ENCODE measurements at places on chromosomes 5 and 9.

- no peak for DNase-seq
These were observed 18.8 kb downstream of the BICD2 start for GRCh38 chr9:92745881-92746280.

- no peak for DNase-seq
These were observed 1058.0 kb downstream of the MAT2B start for GRCh38 chr5:164563370-164563769.

DNA sequence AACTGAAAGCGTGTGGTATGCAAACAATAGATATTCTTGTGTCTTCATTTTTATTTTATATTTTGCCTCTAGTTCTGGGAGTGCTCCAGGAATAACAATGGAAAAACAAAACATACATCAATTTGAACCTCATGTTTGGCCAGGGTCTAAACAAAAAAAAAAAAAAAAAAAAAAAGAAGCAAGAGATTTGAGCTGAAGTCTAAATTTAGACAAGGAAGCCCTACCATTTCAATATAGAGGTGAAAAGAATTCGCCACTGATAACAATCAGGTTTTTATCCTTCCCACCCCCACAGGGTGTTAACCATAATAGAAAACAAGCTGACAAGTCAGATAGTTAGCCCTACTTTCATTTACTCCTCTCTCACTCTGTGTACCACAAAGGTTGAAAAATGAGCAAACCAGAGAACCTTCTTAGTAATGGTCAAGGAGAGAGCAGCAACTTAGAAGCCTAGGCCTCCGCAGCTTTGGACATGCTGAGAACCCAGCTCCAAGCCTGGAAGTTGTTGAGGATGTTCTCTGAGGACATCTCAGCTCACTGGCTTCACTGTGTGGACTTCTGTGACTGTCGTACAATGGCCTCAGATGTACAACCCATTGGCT, 118.2 kb upstream of the HMHB1 start:
- DNase-seq: no peak

GRCh38 chr9:15116130-15116580, 190.9 kb downstream of the TTC39B start:
- no peak for DNase-seq

DNA sequence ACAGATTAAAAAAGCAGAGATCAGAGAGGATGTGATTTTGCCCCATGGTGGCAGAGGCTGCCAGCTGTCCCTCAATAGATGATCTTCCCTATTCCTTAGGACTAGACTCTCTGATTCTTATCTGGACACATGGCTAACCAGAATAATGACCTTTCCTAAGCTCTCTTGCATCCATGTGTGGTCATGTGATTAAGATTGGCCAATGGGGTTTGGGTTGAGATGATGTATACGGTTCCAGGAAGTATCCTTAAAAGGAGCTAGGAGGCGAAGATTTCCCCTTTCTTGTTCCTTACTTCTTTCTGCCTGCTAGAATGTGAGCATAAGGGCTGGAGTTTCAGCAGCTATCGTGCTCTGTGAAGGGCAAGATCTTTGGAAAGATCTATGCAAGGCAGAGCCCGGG, 39.8 kb downstream of the FOXI1 start:
- DNase-seq: no peak

DNA sequence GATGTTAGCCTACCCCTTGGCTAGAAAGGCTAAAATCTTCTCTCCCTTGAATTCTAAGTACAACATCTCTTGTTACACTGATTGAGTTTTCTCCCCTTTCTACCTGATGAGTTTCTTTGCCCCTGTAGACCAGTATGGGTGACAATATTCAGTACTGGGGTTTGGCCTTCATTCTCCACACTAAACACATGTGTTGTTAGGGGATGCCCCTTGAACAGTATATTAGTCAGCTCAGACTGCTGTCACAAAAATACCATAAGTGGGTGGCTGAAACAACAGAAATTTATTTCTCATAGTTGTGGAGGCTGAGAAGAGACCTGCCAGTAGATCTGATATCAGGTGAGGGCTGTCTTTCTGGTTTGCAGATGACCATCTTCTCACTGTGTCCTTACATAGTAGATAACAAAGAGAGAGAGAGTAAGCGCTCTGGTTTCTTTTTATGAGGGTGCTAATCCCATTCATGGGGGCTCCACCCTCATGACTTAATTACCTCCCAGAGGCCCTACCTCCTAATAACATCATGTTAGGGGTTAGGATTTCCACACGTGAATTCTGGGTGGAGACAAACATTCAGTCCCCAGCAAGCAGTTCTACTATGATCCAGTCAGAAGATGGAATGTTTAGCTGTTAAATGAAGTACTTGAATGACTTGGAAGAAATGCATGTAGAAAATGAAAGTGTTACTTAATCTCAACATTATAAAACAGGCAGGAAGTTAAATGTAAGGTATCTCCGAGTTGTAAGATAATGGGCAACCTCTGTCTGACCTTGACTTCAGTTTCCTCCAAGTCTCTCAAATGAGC, 17.5 kb downstream of the VLDLR start:
- DNase-seq: no peak

- no peak for DNase-seq
These were observed 51.1 kb upstream of the SNX2 start for GRCh38 chr5:122723606-122724352.

DNA sequence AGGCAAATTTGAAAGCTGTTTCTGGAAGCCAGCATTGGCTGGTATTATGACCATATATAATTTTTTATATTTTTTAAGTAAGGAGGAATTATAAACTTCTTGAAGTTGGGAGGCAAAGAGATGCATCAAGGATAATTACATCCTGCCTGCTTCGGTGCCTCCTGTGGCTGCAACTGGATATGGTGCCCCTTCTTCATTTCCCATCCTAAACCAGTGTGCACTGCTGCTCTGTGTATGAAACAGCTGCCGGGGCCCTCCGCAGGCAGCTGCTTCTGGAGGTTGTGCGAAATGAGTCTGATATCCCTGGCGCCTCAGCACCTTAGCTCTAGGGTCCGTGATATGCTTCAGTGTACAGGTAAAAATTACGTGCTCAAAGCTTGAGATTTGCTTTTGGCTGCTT, 304.2 kb downstream of the ENC1 start:
- DNase-seq: no peak

DNA sequence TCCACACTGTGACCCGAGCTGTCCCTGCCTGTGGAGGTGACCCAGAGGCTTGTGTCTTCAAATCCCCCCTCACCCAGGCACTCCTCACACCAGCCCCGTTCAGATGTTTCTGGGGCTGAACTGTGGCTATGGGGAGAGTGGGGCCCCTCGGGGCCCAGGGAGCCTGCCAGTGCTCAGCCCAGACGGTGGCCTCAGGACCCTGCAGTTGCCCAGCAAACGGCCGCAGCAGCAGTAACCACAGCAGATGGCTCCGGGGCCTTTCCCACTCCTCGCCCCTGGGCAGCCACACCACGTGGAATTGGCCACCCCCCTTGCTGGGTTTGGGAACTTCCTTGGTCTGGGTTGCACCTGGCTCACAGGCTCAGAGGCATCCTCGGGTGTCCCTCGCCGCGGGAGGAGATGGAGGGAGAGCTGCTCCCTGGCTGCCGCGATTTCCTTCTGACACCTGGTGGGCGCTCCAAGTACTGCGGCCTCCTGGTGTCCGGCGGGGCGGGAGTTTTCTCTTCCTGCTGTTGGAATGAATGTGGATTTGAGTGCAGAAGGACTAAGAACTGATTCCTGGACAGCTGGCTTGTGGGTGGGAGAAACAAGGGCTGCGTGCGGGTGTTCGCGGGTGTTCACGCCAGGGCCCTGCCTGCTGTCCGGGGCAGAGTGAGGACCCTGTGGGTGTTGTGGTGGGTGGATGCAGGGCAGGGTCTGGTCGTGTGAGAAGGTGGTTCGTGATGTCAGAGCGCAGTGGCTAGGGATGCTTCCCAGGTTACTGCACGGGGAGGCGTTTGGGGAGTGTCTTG, 97.5 kb downstream of the COL5A1 start:
- peak; percentile 19 for DNase-seq

GRCh38 chr9:70589571-70590314, 175.3 kb upstream of the KLF9 start:
- no peak for DNase-seq

DNA sequence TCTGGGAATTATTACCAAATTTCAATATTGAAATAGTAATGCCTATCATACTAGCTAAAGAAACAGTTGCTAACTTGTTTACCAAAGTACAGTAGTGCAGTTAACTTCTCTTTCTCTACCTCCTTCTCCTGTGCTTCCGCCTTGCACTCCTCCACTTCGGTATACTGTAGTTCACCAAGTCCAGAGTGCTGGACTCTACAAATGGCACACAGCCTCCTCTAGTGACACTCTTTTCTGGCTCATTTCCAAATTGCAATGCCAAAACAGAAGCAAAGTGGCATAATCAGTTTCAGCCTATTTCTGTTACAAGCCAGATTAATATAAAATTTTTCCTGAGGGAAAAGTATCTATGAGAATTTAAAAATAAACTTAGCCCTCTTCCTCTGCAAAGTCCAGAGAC, 86.0 kb upstream of the RASGRF2 start:
- DNase-seq: no peak

- DNase-seq: no peak
These were observed 15.0 kb downstream of the CYFIP2 start for GRCh38 chr5:157280927-157281326.

GRCh38 chr5:124162767-124163532, 583.5 kb downstream of the ZNF608 start:
- no peak for DNase-seq

GRCh38 chr9:131432597-131433301, 38.9 kb downstream of the PRRC2B start:
- no peak for DNase-seq

DNA sequence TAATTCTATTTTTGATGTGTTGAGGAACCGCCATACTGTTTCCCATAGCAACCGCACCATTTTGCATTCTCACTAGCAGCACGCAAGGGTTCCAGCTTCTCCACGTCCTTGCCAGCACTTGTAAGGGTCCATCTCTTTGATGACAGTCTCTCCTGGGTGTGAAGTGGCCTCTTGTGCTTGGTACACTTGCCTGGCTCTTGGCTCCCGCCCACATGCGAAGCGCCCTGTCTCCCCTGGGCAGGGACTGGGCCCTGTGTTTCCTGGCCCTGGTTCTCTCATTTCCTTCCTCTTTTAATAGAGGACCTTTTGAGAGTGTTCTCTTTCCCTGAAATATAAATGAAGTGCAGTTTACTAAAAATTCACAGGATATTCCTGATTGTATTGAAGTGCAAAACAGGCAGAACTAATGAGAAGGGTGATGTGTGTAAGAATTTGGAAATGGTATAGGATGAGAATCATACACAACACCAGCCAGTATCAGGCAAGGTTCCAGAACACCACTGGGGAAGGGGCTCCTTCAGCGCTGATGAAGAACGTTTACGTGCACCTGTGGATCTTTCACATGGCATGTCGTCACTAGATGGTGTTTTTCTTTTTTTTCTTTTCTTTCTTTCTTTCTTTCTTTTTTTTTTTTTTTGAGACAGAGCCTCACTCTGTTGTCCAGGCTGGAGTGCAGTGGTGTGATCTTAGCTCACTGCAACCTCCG, 73.0 kb downstream of the EHMT1 start:
- no peak for DNase-seq

- no peak for DNase-seq
These were observed 60.1 kb downstream of the PDE4D start for GRCh38 chr5:59833448-59833847.

- no peak for DNase-seq
These were observed 688.8 kb downstream of the SEMA5A start for GRCh38 chr5:8857051-8857450.

DNA sequence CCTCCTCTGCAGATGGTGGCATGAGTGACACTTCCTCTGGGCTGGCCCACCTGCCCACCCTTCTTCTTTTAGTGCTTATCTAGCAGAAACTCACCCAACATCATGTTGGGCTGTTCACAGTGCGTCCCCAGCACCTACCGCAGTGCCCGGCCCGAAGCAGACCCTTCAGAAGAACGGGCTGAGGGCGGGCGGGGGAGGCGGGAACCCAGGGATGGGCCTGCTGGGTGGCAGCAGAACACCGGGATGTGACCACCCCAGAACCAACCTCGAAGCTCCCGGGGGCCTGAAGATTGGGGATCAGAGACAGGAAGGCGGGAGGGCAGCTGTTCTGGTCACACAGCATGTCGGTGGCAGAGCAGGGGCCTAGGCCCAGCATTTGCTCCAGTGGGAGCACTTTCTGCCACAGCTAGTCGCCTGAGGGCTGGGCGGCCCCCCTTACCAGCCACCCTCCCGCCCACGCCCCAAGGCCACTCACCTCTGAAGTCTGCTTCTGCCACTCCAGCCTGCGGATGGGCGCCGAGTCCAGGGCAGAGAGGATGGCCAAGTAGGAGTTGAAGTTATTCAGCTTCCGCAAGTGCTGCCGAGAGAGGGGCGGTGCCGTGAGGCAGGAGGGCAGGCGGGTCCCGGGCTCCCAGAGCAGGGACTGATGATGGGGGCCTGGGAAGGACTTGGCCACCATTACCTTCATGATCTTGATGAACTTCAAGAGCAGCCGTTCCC, 38.7 kb downstream of the PRRT1B start:
- DNase-seq: no peak

DNA sequence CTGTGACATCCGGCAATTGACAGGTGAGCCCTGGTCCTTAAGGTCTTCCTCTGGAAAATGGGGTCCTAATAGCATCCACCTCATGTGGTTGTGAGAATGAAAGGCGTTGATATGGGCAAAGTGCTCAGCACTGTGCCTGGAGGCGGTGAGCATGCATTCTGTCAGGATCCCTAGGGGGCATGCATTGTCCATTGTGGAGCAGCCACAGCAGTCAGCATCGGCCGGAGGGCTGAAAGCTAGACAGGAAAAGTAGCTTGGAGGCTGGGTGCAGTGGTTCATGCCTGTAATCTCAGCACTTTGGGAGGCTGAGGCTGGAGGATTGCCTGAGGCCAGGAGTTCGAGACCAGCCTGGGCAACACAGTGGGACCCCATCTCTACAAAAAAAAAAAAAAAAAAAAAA, 122.2 kb downstream of the LHX2 start:
- DNase-seq: no peak

- no peak for DNase-seq
These were observed 3.5 kb downstream of the DMXL1 start for GRCh38 chr5:119074419-119074818.

GRCh38 chr9:129390541-129390940, 212.5 kb upstream of the IER5L start:
- DNase-seq: no peak

- no peak for DNase-seq
These were observed 6.3 kb upstream of the CAMK2A start for GRCh38 chr5:150295741-150296486.

DNA sequence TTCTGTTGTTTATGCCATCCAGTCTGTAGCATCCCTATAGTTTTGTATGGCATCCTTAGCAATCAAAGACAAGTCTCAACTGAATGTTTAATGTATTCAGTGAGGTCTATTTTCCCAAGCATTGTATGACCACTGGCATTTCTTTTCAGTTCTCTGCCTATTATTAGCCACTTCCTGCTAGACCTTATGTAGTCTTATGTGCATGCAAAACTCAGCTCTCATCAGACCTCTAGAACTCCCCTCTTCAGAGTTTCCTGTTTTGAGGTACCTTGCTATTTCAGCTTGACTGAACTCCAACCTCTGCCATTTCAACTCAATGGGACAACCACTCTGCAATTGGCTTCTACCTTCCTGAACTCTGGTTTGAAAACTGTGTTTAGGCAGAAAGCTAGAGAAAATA, 113.2 kb downstream of the SLC25A46 start:
- DNase-seq: peak; percentile 4

GRCh38 chr5:177405805-177406204, 3.6 kb downstream of the F12 start:
- DNase-seq: no peak
